ENCODE measurements at places on chromosomes 1 and 21.
A peak's percentile ranks its signal among the peaks of the same experiment; 100 is the strongest.

DNA sequence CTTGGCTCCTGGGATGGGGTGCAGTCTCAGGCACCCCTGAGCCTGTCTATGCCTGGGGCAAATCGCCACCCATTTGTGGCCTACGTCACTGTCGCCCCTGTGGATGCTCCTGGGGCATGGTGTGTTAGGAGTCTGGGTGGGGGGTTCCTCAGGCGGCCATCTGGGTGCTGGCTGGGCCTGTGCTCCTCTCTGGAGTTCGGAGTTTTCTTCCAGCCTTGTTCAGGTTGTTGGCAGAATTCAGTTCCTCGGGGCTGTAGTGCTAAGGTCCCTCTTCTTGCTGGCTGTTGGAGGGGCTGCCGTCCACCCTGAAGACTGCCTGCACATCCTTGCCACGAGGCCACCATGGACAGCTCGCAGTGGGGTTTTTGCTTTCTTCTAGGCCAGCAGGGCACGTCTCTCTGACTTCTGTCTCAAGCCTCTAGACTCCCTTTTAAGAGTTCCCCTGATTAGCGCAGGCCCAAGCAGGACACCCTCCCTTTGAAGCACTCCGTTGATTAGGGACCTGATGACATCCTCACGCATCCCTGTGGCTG is 86.7 kb upstream of the C1orf174 start:
- no peak for DNase-seq

DNA sequence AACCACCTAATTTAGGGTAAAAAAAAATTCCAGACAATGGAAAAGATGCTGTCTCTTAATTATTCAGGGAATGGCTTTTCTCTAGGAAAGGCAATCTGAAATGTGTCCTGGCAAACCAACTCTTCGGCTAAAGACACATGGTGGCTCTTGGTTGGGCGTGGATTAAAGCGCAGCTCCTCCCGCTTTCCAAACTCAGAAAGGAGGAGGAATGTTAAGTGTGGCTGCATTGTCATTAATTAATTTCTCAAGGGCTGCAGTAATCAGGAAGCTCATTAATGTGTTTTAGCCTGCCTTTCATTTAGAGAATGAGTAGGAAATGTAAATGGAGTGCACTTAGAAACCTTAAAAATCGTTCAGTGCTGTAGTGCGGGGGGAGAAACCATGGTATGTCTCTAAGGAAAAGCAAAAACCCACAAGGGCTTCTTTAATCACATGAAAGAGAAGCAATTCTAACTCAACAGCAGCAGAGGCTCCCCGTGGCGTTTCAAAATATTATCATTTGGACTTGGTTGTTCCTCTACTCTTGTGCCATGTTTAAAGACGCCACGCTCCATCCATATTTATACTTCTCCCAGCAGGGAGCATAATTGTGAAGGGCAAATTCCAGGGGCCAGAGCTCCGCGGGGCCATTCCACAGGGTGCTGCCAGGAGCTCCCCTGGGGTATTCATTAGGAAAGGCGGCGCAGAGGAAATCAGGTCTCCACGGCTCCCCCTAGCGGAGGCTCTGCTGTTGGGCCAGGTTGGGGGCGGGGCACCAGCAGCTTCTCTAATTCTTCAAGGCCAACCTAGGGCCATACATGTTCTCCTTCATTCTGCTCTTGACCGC is 91.9 kb upstream of the SSX2IP start:
- peak; percentile 71 for DNase-seq

DNA sequence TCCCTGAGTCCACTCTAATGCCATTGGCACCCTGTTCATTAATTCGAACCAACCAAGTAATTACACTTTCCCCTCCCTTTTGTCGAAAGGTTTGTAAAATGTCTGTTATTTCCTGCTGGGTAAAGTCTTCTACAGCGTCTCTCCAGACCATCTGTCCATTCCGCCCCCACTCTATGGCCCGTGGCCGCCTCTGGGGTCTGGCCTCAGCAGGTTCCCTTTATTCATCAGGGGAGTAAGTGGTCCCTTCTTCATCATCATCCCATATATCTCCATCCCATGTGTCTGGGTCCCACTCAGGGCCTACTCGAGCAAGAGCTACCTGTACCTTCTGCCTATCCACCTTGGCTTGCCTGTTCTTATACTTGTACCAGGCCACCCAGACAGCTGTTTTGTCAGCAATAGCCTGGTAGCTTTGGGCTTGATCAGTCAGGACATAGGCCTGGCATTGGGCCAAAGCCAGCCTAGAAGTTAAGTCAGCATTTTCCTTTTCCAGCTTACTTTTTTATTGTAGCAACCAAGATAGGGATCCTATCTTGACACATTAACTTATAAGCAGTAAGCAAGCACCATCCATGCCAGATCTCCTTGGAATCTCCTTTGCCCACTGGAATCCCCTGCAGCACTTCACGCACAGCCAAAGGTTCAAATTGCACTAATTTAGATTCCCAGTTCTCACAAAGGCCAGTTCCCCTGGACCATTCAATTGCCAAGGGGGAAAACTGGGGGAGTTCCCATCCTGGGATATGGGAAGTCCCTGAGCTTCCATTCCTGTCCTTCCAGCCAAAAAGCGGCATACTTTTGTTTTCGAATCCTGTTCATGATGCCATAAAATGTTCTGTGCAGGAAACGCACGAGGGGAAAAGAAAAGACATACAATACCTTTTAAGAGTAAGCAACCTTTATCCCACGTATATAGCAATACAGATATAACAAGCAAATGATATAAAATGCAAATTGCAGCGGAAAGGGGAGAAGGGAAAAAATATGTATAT is 6.6 kb upstream of the STUM start:
- DNase-seq = no peak

GRCh38 chr1:101236516-101237228 is at the start of gene S1PR1:
Gene S1PR1, plus strand, starts transcription at chr1:101237019. Its CDS starts 1,966 bp downstream, at chr1:101238985.
- peak; percentile 65 for DNase-seq

DNA sequence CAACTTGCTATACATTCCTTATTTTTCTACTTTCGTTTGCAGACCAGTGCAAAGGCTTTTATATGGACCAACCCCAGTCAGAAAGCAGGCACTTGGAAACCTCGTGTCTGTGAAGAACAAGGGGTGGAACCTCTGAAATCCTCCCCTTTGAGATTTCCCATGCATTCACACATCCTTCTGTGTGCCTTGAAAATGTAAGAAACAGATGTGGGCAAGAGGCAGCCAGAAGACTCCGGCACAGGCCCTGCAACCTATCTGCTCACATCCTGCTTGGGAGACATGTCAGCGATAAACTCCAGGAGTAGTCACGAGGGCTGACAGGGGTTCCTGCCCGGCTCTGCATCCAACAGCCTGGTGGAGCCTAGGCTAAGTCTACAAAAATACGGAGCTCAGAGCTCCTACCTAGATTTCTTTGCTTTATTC is 42.5 kb downstream of the ETS2 start:
- DNase-seq = no peak

DNA sequence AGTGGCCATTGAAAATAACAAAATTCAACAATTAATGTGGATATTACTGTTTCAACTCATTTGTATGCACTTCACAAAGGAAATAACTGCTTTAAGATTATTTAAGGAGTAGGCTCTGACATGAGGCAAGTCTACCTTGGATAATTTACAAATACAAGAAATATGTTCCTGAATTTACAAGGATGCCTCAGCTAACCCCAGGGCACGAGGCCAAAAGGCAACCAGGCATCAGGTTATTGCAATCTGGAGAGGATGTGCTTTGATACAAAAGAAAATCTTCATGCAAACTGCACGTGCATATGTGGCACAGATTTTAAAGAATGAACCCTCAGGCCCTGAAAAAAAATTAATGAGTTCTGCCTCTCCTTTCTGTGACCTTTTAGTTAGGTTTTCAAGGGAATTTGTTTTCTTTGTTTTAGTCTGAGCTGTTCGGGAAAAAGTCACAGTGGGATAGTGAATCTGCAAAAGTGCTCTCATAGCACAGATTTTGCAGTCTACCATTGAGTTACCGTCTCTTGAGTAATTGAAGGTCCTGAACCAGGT is 1304.2 kb upstream of the ADGRL4 start:
- DNase-seq = no peak

DNA sequence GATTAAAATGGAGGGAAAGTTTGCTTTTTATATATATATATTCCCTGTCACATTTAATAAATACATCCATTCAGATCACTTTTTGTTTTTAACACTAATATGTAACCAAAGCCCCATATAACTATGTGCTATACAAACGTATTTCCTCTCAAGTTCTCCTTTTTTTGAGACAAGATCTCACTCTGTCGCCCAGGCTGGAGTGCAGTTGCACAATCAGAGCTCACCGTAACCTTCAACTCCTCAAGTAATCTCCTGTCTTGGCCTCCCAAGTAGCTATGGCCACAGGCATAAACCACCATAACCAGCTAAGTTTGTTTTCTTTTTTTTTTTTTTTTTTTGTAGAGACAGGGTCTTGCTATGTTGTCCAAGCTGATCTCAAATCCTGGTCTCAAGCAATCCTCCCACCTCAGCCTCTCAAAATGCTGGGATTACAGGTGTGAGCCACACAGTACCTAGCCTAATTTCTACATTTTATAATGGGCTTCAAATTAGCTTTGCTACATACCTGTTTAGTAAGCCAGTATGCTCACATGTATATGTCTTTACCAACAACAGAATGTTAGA is 120.0 kb downstream of the TGFBR3 start:
- no peak for DNase-seq

All from activated T-helper 9 cell treated with anti-CD3 and anti-CD28 coated beads, Interleukin-2, amount 50 U/mL, for 16 hours (primary cell).